ENCODE measurements at places on chromosomes 5 and 9. TPM values are rescaled to one million over a fixed set of nuclear protein-coding genes. Genes with fewer than 3 reads are reported as not detected.

GRCh38 chr5:138386290-138386689, 33.8 kb downstream of the KDM3B start:
- DNase-seq = no peak

DNA sequence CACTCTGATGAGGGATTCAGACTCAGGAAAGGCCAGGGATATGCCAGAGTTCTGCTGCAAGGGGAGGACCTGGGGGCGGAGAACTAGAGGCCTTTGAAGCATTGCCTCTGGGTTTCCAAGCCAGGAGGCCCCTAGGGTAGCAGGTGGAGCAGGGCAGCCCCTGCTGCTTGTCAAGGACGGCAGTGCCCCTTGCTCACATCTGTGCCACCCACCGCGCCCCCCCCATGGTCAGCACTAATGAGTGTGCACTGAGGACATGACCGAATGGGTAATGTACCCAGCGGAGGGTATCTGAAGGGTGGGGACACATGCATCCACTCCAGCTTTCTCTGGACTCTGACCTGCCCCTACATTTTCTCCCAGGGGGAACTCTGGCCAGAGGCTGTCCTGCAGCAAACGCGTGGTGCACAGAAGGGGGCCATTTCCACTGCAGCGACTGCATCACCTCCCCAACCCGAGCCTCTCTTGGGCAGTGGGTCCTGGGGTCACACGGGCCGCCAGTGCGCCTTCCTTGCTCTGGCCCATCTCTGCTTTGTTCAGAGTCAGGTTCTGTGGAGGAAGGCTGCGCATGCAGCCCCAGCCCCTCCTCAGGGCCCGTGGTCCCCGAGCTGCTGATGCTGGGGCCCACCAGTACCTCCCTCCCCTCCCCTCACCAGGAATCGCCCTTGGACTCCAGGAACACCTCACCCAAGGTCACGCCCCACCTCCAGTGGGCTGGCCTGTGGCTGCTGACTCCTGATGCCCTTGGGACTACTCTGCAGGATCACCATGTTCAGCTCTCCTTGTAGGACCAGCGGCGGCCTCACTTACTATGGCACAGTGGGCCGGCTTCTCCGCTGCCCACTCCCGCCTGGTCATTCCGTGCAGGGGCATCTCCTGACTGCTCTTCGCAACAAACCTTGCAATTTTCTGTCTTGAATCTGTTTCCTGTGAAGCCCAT, 31.2 kb downstream of the STC2 start:
- no peak for DNase-seq

DNA sequence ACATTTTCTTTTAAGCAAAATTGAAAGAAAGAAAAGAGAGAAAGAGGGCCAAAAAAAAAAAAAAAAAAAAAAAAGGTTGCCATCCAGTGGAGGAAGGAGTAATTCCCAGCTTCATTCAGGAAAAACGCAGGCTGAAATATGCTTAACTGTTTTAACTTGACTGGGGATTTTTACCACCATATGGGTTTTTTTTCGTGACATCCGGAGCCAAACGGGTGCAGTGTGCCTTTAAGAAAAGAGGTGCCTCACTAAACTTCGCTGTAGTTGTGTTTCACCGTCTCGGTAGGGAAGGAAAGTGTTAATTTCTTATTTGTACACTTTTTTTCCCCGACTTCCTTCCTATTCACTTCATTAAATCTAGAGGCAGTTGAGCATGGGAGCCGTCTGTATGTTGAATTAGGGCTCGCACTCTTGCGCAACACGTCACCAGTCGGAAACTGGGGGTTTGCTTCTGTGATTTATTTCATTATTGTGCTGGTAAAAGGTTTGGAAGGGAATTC, 143.0 kb downstream of the SMARCA2 start:
- peak; percentile 64 for DNase-seq

Gene MCC
- polyA plus RNA-seq = 28.4 TPM

GRCh38 chr9:77793849-77794248, 145.7 kb upstream of the GNA14 start:
- no peak for DNase-seq

GRCh38 chr9:2771087-2771486, 53.8 kb downstream of the KCNV2 start:
- DNase-seq = no peak

GRCh38 chr9:123959787-123960186, 29.9 kb upstream of the DENND1A start:
- DNase-seq = no peak

DNA sequence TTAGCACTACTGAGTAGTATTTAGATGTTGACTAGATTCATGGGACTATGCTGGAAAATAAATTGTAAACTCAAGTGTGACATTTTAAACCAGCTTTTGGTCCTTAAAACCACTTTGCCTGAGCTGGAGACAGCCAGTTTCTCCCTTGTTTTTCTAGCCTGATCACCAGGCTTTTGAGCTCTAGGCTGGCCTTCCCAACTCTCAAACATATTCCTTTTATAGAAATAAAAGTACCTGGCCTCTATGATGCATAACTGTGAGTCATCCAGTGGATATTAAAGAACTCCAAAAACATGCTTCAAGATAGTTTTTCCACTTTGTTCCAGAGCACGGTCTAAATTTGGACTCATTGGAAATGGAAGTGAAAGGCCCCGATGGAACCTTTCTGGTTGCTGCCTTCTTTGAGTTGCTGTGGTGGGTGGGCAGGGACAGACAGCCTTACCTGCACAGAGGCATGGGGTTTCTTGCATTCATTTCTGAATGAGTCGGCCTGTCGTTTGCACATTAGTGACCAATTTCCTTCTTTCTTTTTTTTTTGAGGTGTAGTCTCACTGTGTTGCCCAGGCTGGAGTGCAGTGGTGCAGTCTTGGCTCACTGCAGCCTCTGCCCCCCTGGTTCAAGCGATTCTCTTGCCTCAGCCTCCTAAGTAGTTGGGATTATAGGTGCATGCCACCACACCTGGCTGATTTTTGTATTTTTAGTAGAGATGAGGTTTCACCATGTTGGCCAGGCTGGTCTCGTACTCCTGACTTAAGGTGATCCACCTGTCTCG, 43.1 kb downstream of the TRIO start:
- no peak for DNase-seq

DNA sequence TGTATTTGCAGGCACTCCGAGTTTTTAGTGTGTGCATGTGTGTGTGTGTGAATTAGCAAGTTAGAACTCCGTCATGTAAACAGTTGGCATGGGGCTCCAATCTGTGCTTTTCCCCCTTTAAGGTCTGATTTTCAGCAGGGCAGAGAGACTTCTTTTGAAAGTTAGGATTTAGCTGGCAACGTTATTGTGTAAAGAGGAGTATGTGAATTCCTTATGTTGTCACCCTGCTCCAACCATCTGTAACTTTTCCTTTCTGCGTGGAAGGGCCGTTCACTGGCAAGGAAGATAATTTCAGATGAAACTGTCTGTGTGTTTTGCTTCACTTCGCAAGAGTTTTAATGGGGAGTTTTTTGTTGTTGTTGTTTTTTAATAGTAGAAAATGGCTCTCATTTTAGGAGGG, 332 bp downstream of the SGCD start:
- DNase-seq = peak; percentile 11

Gene ENTPD2
- 4.7 TPM for polyA plus RNA-seq

Gene TAF11L10
- not detected for polyA plus RNA-seq

DNA sequence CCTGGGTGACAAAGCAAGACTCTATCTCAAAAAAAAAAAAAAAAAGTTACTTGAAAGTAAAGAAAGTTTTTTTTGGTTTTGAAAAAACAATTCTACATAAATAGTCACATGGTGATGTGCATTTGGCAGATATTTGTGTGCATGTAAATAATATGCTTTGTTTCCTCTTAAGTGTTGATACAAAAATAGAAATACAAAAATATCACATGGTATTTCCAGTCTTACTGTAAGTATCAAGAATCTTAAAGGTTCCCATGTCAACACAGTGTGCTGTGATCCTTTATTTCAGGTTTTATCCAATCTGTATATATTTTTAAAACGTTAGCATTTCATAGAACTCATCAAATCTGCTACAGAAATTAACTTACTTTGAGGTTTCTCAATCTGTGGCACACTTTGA, 521.9 kb downstream of the TLE4 start:
- no peak for DNase-seq

Gene IFNK
- polyA plus RNA-seq = not detected

Gene ERCC8
- polyA plus RNA-seq = 26.5 TPM

DNA sequence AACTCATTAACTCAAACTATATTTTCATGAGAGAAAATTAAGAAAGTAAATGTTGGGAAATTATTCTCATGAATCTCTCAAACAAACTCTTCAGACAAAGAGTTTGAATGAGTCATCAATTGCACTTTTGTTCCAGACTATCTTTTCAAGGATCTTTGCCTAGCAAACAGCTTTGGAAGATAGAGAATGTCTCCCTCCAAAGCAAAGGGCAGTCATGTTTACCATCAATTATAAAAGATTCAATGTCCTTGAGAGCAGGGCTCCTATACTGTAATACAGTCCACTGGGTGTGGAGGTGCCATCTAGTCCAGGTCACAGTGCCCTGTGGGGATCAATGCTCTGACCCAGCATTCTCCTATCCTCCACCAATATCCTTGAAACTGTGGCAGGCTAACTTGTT, 1429.3 kb downstream of the EFNA5 start:
- DNase-seq = no peak

- no peak for DNase-seq
Measured at GRCh38 chr5:153618867-153619266, 128.4 kb downstream of the GRIA1 start.

DNA sequence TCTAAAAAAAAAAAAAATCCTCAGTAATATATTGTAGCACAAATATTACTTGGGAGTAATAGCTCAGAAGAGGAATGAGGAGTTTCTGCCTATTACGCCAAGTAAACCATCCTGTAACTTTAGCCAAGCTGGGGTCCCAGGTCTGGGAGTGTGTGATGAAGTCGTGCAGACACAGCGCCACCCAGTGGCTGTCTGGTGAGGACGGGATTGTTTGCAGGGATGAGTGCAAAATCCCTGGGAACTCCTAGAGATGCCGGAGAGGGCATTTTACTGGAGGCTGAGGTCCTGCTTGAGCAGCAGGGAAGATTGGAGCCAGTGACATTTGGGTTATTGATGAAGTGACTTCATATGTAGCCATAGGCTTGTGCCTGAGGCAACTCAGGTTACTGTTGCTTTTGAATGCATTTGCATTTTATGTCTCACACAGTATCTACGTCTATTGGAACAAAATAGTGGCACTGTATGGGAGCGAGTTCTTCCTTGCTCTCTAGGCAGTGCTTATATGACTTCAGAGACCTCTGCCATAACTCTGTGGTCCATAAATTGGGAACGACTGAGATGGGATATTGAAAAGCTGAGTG, 72.8 kb downstream of the PSAT1 start:
- DNase-seq = peak; percentile 57
